ENCODE measurements at places on chromosomes 2 and 18.

DNA sequence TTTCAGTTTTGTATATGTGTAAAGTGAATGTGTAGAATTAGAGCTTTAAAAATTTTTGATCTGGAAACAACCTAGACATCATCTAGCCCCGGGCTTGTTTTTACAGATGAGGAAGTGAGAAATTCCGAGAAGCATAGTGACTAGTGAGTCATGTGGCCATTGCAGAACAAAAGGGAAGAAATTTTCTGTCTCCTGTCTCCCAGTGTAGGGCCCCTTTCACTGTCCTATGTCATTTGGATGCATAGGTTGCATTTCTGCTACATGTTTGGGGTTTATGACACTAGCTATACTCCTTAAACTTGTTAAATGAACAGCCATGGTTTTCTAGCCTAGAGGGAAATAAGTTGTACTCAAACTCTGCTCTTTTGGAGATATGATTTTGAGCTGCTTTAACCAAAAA lies 84.6 kb downstream of the PLCL1 start:
- DNase-seq: no peak

DNA sequence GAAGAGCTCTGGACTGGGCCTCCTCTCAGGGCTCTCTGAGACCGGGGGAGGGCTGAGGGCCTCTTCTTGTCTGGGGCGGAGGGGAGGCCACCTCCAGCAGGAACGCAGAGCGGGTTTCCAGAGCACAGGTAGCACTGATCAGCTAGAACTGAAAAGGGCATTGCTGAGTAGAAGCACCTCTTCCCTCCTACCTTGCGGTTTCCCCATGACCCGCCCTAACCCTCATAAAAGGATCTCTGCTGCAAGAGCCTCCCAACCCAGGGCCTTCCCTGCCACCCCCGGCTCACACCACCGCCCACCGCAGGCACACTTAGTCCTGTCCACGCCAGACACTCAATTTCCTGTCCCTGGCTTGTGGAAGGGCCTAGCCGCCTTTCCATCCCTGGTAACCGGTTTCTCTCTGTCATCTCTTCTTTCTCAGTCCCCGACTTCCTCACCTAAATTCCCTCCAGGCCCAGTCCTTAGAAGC lies 966 bp downstream of the ADCY3 start:
- no peak for DNase-seq

DNA sequence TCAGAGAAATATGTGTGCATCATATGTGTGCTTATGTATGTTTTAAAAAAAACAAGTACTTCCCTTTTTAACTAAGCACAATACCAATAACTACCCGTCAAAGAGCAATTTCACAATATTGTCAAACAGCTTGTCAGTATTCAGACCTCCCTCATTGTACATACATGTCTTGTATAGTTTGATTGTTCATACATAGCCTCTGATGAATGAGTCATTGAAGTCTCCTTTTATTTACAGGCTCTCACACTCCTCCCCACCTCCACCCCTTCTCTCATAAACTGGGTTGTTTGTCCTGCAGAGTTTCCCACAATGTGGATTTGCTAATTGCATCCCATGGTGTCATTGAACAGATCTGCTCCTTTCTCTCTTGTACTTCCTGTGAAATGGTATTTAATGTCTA lies 132.8 kb upstream of the L3MBTL4 start:
- no peak for DNase-seq

DNA sequence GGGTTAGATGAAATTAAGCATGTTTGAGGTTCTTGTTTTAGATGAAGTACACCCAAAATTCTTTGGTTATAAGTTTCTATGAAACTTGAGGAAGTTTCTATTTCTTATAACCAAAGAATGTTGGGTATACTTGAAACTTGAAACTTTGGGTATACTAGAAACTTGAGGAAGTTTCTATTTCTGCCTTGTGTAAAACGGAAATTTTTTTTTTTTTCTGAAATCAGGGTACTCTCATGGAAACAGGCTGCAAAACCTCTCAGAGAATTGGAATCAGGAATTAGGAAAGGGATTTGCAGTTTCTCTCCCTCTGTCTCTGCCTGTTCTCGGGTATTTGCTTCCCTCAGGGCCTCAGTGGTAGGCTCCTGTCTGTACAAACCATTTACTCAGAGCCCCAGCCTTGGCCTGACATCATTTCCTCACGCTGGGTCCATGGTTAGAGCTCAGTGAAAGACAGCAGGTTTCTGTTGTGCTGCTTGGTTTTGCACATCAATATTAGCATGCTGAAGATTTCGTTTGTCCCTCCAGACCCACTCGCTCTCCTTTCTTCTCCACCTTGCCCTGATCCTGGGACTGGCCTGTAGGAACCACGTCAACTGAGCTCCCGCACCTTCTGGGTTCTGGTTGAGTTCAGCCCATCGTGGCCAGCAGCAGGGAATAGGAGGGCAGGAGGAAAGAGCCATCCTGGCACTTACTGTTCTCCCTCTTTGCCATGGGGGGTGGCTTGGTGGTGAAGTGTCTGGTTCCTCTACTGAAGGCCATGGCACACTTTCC lies 106.4 kb downstream of the POLR1A start:
- no peak for DNase-seq

Measured in retina (tissue), 1 donor.